Urothelium cell line (cell line): ENCODE measurements at places on chromosomes 12 and 14.

DNA sequence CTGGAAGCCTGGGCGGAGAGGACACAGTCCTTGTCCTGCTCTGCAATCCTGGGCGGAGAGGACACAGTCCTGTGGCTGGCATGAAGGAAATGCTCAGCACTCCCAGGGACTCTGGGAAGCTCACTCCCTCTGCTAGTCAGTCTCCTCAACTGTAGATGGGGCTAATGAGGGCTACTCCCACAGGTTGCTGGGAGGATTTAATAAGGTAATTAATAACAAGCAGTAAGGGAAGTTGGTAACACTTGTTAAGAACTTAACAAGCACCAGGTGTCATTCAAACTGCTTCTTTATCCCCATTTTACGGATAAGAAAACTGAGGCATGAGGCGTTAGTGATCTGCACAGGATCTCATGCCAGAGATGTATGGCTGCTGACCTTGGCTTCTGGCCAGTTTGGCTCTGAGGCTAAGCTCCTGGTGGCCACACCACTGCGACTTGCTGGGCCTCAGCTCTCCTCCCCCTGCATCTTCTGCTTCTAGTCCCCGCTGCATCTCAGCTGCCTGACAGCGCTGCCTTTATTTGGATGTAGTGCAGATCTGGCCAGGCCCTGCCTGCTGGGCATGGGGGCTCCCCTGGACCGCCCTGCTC lies 54.1 kb upstream of the BEGAIN start:
- no peak for DNase-seq

DNA sequence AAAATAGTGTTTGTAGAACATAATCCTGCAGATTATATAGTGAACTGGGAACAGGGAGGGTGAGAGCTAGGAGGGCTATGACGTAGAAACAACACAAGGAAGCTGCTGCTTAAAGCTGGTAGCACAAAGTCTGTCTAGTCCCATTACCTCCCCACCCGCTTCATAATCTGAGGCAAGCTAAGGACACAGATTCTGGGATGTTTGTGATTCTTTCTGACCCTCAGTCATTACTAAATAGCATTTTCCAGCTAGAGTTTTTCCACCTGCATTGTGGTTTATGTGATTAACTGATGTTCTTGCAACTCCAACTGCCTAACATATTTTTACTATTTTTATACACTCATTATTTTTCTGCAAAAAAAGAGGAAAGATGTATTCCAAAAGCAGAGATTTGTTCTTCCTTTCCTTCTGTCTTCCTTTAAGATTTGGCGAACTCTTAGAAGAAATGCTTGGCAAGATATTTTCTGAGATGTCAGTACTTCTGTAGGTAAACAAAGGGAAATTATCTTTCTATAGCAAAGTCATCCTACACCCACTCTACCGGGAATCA lies 293.2 kb upstream of the FAR2 start:
- DNase-seq = no peak

DNA sequence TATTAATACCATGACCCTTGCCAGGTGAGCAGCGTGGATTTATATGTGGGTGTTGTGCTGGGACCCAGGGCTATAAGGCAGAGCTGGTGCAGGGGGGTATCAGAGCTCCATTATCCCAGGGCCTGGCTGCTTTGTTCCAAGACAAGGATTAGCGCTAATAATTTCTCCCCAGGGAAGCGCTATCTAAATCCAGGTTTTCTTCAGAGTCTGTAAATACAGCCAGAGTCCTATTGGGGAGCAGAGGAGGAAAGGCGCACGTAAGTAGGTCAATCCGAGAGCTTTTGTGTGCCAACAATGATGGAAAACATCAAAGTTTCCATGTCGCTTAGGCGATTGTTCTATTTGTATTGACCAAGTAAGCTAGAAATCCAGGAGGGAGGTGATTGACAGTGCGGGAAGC lies 1009.7 kb downstream of the VRK1 start:
- no peak for DNase-seq

GRCh38 chr14:44866322-44866721 lies 95.4 kb downstream of the KLHL28 start:
- DNase-seq = no peak

GRCh38 chr12:76555797-76556196 lies 3.8 kb downstream of the OSBPL8 start:
- DNase-seq = no peak

DNA sequence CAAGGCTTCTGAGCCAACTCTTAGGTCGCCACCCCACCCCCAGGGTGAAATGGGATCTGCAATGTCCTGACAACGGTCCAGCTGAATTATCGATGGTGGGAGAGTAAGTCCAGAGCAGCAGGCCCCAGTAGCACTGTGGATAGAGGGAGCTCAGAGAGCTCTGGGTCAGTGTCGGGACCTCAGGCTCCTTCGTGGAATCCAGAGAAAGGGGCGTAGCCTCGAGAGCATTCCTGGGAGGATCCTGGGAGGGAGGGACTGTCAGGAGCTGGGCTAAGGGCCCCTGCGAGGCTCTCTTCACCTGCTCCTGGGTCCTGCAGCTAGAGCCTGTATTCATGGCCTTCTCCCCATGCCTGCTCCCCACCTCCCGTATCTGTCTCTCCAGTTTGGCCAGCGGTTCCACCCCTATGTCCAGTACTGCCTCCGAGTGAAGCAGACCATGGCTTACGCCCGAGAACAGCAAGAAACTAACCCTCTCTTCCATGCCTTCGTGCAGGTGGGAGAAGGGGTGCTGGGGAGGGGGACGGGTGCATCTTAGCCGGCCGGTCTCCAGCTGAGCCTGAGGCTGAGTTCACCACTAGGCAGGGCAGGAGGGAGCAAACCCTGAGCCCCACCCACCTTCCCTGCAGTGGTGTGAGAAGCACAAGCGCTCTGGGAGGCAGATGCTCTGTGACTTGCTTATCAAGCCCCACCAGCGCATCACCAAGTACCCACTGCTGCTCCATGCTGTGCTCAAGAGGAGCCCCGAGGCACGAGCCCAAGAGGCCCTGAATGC lies 6.6 kb downstream of the PLEKHG6 start:
- no peak for DNase-seq

GRCh38 chr12:113933201-113933786 lies 32.8 kb downstream of the RBM19 start:
- DNase-seq = no peak

- DNase-seq = no peak
These were observed 1262.9 kb downstream of the FSCB start for GRCh38 chr14:43244142-43244625.
